ENCODE measurements at places on chromosomes 11 and 22.

GRCh38 chr11:57815476-57815875, 53.9 kb downstream of the CTNND1 start:
- DNase-seq: no peak

DNA sequence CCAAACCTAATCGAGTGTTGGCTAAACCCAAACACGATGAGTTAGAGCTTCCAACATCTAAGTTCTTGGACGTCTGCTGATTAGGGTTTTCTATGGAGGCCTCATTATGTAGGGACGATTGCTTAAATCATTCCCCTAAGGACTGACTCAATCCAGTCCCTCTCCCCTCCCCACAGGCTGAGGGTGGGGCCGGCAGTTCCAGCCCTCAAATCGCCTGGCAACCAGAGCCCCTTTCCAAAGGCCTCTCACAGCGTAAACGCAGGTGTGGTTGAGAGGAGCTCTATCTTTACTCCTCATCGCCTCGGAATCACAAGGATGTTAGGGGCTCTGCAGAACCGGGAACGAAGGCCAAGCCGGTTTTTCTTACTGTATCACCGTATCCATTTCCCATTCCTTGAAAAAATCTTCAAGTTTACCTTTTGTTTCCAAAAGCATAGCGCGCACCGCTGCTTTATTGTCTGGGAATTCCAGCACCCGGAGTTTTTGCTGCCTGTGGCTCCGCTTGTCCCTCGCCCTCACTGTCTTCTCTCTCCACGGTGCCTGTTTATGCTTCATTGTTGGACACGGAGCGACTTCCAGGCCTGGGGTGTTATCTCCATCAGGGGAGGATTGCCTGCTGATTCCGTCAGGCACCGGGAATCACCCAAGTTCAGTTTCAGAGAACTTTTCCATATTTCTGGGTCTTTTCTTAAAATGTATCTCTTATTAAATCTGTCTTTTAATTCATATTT, 13.8 kb upstream of the IFITM3 start:
- DNase-seq: no peak

DNA sequence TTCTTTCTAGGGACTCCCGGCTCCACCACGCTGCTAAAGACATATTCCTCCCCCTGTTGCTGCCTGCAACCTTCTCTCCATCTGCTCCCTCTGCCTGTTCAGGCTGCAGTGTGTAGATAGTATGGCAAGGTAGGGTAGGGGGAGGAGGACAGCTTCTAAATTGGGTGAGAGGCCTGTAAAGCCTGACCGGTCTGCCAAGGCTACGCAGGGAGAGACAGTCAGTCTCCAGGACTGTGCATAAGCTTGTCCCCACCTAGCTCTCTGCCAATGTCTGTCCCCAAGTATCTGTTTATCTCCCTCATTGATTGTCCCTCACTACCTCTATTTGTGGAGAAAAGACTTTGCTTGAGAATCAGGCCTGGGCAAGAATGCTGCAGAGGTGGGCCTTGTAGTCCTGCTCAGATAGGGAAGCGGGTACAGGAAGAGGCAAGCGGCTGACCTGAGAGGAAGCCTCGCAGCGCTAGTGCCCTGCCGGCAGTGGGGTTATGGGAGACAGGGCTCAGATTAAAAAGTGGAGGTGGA, 871 bp upstream of the SEZ6L start:
- no peak for DNase-seq

- no peak for DNase-seq
These were observed 27.8 kb upstream of the SHISAL1 start for GRCh38 chr22:44340271-44341239.

GRCh38 chr11:12915093-12915492, 94.0 kb upstream of the RASSF10 start:
- DNase-seq: no peak

- DNase-seq: no peak
These were observed 11.6 kb downstream of the RIBC2 start for GRCh38 chr22:45425101-45425500.
